Hindlimb muscle (tissue), 1 donor: ENCODE measurements at places on chromosomes 11 and 22. TPM values are rescaled to one million over a fixed set of nuclear protein-coding genes. Genes with fewer than 3 reads are reported as not detected.

GRCh38 chr11:69703768-69704507 lies at the start of gene FGF19:
TSS of gene FGF19 (minus strand) at chr11:69704022. CDS start at chr11:69703876, 146 bp downstream.
- no peak for DNase-seq

GRCh38 chr11:46879056-46879585 lies 33.0 kb upstream of the CKAP5 start:
- no peak for DNase-seq

PHLDA2 gene
- polyA plus RNA-seq = 0.52 TPM

SMIM35 gene
- 0.76 TPM for polyA plus RNA-seq

INS gene
- polyA plus RNA-seq = not detected

GRCh38 chr11:21492931-21493330 lies 700.0 kb upstream of the ANO5 start:
- no peak for DNase-seq

- no peak for DNase-seq
Observed at GRCh38 chr22:36152088-36152487, 8.5 kb downstream of the APOL3 start.

- DNase-seq = no peak
Observed at GRCh38 chr11:112612250-112612849, 348.9 kb upstream of the NCAM1 start.

DNA sequence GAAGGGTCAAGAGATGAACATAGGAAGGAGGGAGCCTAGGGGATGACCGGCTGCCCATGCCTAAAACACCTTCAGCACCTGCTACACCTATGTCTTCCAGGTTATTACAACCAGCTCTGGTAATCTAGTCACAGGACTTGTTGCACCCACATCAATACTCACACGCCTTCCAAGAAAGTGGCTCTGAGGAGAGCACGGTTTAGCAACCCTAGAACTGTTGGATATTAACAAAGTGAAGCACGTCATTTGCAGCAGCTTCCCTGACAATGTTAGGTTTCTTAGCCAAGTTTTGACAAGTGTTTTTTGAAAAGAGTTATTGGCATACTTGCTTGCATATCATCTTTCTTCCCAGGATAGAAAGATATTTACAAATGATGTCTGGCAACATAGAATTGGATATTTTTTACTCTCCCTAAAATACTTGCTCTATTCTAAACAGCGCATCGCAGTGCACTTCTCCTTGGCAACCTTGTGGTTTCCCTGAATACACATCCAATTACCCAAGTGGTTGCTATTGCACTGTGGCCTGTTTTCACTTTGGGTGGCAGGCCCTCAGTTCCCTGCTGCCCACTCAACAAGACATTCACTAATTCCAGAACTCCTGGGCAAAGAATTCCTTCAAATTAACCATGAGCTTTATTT lies 94.3 kb upstream of the ARHGAP42 start:
- DNase-seq = no peak

- peak; percentile 32 for DNase-seq
Observed at GRCh38 chr11:127345819-127346459, 345.4 kb upstream of the KIRREL3 start.

SESN3 gene
- polyA plus RNA-seq = 119 TPM

CD151 gene
- 189 TPM for polyA plus RNA-seq

- DNase-seq = no peak
Observed at GRCh38 chr11:34585304-34585734, 35.6 kb upstream of the EHF start.

- DNase-seq = no peak
Observed at GRCh38 chr11:105045676-105046296, 651 bp upstream of the CARD16 start.

DNA sequence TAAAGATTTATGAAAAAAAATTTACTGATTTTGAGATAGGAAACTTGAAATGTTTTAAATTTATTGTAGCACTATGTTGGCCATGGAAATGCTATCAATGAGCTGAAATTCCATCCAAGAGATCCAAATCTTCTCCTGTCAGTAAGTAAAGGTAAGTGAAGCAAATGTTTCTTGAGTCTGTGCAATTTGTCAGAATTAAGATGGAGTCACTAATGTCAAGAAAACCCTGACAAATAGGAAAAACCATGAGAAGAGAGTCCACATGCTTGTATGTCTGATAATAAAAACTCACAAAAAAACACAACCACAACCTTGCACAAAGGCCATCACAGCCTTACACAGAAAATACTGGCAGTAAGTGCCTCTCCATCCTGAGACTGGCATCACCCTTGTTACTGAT lies 12.9 kb downstream of the EED start:
- no peak for DNase-seq
